ENCODE measurements at places on chromosomes 7 and 10. TPM values are rescaled to one million over a fixed set of nuclear protein-coding genes. Genes with fewer than 3 reads are reported as not detected.

The MRLN gene
- not detected for total RNA-seq

The CYP3A7 gene
- not detected for total RNA-seq

The NPC1L1 gene
- total RNA-seq: not detected

The PDE1C gene
- 2.6 TPM for total RNA-seq

The GDF10 gene
- not detected for total RNA-seq

The TMEM236 gene
- 0.48 TPM for total RNA-seq

The TFEC gene
- 13.6 TPM for total RNA-seq

The AP1S1 gene
- 143 TPM for total RNA-seq

The KIAA1549 gene
- total RNA-seq: 8.7 TPM

The CPN1 gene
- not detected for total RNA-seq

The PGAM2 gene
- total RNA-seq: not detected

The AKR1C8 gene
- total RNA-seq: not detected

The SH3PXD2A gene
- total RNA-seq: 24.9 TPM

The LBX1 gene
- total RNA-seq: not detected

The KCP gene
- total RNA-seq: not detected

The OIT3 gene
- 0.19 TPM for total RNA-seq

The CHCHD2 gene
- 395 TPM for total RNA-seq

The PILRA gene
- 2.5 TPM for total RNA-seq

The THSD7A gene
- 31.6 TPM for total RNA-seq

The HABP2 gene
- 0.48 TPM for total RNA-seq

The SFRP4 gene
- total RNA-seq: 0.39 TPM

The RINT1 gene
- total RNA-seq: 16.8 TPM

The NPSR1 gene
- total RNA-seq: not detected

The BAMBI gene
- 6.8 TPM for total RNA-seq

The AMPH gene
- not detected for total RNA-seq

Data from glomerular endothelial cell (primary cell).